Stimulated activated CD8-positive, alpha-beta memory T cell treated with anti-CD3 and anti-CD28 coated beads, Interleukin-15, amount 100 ng/mL, for 1 hour (primary cell): ENCODE measurements at places on chromosomes 1 and 21.

- no peak for DNase-seq
Measured at GRCh38 chr1:102531036-102531435, 534.3 kb upstream of the OLFM3 start.

DNA sequence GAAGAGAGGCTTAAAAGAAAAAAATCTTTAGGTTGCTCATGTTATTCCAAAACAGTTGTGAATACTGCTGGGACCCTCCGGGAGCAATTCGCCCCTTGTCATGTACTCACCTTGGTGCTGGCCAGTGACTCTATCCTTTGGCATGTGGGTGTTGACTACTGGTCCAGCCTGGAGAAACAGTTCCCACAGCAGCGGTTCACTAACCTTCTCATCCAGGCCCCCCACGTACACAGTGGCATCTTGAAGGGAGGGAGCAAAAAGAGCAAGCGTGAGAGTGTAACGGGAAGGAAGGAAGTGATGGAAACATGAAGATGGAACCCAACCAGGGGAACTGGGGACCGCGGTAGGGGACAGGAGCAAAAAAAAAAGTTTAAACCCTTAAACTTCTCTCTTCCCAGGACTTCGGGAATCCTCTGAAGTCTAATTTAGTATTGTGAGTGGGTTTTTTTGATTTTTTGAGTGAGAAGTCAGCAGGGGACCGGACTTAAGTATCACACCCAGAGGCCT is 494 bp downstream of the SF3B4 start:
- no peak for DNase-seq

DNA sequence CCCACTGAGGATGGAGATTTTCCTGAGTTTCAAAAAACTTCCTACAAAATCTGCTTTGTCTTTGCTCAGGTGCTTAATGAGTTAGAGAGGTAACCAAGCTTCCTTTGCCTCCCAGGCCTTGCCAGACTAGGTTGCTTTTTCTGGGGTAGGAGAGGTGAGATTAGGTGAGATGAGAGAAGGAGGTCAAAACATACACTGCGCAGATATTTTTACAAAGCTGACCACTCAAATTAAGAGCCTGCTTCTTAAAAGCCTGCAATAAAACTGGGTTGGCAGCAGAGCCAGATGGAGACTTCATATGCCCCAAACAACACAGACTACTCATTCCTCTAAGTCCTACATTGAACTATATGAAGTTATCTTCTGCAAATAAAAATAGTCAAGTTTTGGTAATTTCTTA is 352.5 kb downstream of the NUF2 start:
- no peak for DNase-seq

DNA sequence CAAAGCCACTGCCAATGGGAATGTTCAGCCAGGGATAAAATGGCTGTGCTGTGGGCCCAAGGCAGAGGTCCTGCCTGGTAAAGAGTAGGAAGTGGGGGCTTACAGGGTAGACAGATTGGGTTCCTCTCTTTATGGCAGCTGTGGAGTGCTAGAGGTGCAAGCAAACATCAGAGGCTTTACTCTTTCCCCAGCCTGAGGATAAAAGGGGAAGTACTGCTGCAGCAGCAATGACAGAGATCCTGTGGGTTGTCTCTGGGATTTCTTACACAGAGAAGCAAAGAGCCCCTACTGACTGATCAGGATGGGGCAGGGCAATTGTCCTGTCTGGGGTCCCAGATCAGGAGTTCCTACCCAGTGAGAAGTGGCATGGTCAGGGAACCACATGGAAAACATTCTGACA is 54.2 kb downstream of the DRAM2 start:
- no peak for DNase-seq

- DNase-seq = no peak
Measured at GRCh38 chr1:17071794-17072193, 18.0 kb upstream of the SDHB start.

- DNase-seq = no peak
Measured at GRCh38 chr1:227124473-227124872, 184.4 kb downstream of the COQ8A start.

DNA sequence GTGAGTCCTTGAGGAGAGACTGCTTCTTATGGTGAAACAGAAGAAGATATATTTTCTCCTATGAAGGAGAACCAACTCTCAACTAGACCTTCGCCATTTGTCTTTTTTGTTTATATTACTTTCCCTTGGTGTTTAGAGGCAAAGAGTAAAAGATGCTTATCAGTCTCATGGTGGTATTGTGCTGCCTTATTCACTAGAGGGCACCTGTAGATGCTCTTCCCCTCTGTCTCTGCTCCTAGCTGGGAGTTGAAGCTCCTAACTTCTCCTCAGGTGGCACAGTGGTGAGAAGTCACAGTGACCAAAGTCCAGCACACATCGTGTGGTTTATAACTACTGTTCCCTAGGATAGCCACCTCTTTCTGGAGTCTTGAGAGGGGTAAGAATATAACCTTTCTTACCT is 1359.6 kb downstream of the PLA2G4A start:
- DNase-seq = no peak

DNA sequence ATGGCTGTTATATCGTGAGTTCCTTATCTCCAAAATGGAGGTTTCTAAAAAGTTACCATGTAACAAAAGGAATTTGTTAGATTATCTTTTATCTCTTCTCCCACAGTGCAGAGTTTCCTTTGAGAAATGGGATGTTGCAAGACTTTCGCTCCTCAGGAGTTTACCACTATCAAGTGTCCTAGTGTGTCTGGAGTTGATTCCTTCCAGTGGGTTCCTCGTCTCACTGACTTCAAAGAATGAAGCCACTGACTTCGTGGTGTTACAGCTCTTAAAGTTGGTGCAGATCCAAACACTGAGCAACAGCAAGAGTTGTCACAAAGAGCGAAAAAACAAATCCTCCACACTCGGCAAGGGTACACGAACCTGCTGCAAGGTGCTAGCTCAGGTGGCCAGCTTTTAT is 37.0 kb downstream of the SPAG17 start:
- no peak for DNase-seq

GRCh38 chr1:93635614-93636543 is 45.8 kb downstream of the BCAR3 start:
- no peak for DNase-seq

- no peak for DNase-seq
Measured at GRCh38 chr1:235818632-235819136, 48.0 kb downstream of the LYST start.

- no peak for DNase-seq
Measured at GRCh38 chr1:212466437-212466836, 33.7 kb downstream of the NENF start.

DNA sequence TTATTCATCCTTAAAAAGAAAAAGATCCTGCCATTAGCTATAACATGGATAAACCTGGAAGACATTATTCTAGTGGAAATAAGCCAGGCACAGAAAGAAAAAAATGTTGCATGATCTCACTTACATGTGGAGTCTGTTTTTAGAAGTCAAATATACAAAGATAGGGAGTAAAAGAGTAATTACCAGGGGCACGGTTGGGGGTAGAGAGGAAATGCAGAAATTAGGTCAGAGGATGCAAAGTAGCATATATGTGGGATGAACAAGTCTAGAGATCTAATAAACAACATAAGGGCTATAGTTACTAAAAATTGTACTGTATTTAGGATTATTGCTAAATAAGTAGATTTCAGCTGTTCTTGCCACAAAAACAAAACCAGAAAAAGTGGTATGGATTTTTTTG is 61.4 kb upstream of the CD53 start:
- no peak for DNase-seq

- no peak for DNase-seq
Measured at GRCh38 chr1:84687714-84688462, 2.4 kb downstream of the SSX2IP start.

GRCh38 chr1:117698398-117699160 is 92.7 kb downstream of the TENT5C start:
- no peak for DNase-seq

- no peak for DNase-seq
Measured at GRCh38 chr1:23913212-23913880, at the start of gene CNR2. Gene CNR2, minus strand, starts transcription at chr1:23913362. Its CDS starts 37,745 bp downstream, at chr1:23875617.
